ENCODE measurements at places on chromosomes 2 and 18.

- no peak for DNase-seq
Measured at GRCh38 chr18:76398295-76398694, 96.7 kb downstream of the ZNF516 start.

- DNase-seq, result no peak
Measured at GRCh38 chr2:230871361-230872150, 6.8 kb downstream of the ITM2C start.

- no peak for DNase-seq
Measured at GRCh38 chr18:46609048-46609447, 48.0 kb downstream of the LOXHD1 start.

DNA sequence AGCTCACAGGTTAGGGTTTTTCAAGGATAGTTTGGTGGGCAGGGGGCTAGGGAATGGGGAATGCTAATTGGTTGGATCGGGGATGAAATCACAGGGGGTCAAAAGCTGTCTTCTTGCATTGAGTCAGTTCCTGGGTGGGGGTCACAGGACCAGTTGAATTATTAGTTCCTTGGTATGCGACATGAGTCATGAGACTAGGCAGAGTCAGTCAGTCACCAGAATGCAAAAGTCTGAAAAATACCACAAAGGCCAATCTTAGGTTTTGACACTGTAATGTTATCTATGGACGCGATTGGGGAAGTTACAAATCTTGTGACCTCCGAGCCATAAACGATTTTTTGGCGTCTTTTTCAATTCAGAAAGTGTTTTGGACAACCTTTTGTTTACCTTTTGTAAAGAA lies 101.2 kb downstream of the ZNF519 start:
- no peak for DNase-seq

DNA sequence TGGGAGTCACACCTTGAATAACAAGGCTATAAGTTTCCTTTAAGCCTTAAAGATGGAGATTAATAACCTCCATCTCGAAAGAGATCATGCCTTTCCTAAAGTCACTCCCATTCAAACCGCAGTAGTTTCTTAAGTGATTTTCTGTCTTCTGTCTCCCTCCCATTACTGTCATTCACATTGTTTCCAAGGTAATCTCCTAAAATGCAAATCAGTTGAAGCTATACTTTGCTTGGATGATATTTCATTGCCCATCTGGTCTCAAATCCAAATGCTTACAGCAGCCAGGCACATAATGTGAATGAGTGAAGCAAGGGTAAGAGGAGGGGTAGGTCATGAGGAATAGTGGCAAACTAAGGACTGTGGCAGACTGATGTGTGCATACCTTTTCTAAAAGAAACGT lies 116.4 kb downstream of the CCDC141 start:
- DNase-seq, result no peak

DNA sequence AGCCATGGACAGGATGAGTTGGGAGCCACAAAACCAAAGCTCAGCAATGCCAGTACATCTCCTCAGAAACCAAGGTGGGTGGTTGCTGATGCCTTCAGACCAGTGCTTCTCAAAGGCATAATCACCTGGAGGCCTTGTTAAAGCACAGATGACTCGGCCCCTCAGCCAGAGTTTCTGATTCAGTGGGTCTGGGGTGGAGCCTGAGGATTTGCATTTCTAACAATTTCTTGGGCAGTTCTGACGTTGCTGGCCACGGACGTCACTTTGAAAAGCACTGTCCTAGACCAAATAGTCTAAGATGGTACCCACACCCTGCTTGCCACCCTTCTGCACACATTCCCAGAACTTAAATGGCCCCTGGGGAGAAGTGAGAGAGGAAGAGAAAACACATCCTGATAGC lies 24.1 kb upstream of the CDH2 start:
- no peak for DNase-seq

GRCh38 chr2:121039679-121040078 lies 245.3 kb downstream of the TFCP2L1 start:
- DNase-seq, result no peak

GRCh38 chr18:48848641-48849143 lies 102.1 kb downstream of the SMAD7 start:
- no peak for DNase-seq

DNA sequence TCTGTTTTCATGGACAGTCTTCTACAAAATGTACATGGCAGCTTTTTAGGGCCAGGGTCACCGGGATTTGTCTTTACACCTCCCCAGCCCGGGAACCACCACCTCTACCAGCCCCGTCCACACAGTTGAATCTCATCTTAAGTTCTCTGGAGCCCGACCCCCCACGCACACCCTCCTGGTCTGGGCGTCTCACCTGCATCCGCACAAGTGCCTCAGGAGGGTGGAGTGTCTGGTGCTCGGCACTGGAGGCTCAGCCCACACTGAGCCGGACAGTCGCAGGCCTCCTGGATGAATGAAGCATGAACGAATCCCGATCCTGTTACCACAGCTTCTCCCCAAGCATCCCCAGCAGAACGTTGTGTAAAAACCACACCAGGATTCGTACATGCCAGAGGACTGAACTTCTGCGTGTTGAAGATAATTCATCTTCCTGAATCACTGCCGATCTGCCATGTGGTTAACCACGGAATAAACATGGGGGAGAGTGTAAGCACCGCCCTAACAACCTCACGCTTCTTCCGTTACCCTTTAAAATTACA lies 162.0 kb downstream of the RTP5 start:
- DNase-seq, result peak; percentile 42

GRCh38 chr18:13239171-13239956 lies 20.8 kb downstream of the LDLRAD4 start:
- DNase-seq, result no peak

DNA sequence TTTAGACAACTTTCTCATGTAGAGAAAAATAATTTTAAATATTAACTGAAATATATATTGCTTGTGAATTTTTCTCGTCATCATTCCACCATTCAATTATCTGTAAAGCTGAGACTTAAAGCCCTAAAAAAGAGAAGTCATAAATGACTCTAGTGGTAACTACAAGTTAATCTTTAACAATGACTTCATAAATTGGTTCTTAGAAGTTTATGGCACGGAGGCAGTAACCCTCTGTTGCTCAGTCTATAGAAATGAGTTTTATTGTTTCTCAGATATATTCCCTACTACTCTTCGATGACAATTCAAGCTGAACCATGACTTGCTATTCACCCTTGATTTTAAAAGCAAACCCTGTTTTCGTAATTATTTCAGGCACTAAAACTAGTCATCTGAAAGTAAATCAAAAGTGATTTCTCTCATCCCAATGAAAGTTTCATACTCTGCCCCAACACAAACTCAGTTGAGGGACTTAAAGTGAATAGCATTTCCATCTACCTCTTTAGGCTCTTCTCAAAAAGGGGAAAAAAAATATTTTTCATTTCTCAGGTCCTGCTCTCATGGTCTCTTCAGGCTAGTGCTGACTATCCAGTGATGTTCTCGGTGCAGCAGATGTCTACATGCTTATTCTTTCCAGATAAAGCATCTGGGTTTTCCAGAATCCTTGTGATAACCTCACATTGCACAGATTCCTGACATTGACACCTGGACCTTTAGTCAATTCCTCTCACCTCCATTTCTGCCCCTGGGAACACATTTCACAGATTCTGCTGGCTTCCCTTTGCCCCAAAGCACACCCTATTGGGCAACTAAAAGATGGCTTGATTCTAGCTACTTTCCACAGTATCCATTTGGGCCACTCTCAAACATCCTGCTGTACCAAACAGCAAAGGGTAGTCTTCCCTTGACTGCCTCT lies 207.8 kb upstream of the LRATD1 start:
- DNase-seq, result no peak

DNA sequence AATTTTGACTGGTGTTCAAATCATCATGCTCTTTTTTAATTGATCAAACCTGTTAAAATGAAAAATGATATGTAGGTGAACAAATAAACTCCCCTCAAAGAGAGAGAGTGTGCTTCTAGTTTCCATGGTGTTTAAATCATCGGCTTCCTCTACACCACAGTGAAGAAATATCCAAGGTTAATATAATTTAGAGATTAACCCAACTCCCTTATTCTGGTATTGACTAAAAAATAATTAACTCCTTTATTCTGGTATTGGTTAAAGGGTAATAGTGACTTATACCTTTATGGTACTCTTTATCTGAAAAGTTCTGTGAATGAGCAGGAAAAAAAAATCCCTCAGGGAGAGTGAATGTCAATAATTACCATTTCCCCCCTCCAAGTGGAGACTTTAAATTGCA lies 93.1 kb downstream of the SPATS2L start:
- no peak for DNase-seq

GRCh38 chr2:60882971-60883753 lies 1.8 kb downstream of the REL start:
- no peak for DNase-seq

GRCh38 chr18:31875301-31875700 lies 67.6 kb downstream of the TRAPPC8 start:
- DNase-seq, result no peak

DNA sequence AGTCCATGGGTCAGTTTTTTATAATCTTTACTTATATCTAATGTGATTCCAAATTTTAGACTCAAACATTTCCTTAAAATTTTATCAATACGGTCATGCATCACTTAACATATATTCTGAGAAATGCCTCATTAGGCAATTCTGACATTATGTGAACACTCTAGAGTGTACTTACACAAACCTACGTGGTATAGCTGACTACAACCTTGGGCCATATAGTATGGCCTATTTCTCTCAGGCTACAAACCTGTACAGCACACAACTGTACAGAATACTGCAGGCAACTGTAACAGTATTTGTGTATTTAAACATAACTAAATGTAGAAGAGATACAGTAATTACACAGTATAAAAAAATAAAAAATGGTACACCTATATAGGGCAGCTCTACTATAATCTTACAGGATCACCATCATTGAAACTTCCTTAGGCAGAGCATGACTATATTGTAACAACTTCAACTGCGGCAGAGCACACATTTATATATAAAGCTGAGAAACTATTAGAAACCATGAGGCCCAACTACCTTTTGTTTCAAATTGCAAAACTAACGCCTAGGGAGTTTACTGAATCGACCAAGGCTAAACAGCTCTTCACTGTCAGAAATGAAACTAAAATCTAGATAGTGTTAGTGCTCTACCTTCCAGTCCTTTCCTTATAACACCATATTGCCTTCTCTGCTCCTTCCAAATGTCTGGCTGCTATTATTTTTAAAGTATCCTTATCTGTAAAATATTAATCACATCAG lies 6.9 kb downstream of the YES1 start:
- DNase-seq, result no peak

DNA sequence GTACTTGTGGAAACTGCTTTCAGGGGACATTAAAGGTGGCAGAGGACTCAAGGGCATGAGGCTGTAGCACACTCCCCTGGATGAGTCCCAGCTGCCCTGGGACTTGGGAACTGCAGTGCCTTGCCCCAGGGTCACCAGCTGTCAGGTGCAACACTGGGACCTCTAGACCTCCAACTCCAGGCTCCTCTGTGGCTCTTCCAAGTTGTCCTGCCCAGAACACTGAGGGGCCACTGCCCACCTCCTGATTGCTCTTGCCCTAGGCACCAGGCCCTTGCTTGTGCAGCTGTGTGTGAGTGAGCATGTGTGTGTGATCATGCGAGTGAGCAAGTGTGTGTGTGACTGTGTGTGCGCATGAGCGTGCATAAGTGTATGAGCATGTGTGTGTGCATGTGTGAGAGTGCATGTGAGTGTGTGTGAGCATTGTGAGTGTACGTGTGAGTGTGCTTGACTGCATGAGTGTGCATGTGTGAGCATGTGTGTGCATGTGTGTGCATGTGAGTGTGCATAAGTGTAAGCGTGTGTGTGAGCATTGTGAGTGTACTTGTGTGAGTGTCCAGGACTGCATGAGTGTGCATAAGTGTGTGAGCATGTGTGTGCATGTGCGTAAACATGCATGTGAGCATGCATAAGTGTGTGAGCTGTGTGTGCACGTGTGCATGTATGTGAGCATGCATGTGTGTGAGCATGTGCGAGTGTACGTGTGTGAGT lies 301.5 kb downstream of the NDUFA10 start:
- no peak for DNase-seq

- DNase-seq, result no peak
Measured at GRCh38 chr2:15895615-15896469, 44.5 kb upstream of the MYCN start.

DNA sequence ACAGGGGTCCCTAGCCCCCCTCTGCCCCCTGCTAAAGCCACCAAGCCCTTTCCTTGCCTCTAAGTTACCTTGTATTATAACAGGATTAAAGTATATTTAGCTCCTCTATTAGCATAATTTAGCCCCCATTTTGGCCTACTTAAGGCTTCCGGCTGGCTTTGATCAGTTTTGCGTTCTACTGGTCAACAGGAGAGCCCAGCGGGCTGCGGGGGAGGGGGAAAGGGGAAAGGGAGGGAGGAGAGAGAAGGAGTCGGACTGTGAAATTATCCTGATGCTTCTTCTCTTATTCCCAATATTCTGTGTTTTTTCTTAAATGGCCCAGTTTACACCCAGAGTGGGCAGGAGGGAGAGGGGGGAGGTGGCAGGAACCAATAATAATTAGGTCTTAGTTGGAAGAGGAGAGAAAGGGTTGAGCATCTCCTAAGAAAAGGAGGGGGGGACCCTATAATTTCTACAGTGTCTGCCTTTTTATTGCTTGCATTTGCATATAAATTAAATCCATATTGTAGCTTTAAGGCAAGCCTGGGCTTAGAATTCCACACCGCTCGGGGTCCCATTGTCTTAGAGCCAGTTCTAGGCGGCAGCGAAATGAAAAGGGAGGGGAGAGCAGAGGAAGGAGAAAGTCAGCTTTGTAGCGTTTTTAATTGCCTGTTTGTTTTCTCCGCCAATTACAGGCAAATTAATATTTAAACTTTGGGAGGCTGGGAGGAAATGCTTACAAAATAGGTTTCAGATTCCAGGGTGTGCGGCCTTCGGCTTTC lies 39.6 kb downstream of the EN1 start:
- DNase-seq, result no peak

- no peak for DNase-seq
Measured at GRCh38 chr18:44280479-44280878, 400.2 kb upstream of the SETBP1 start.

DNA sequence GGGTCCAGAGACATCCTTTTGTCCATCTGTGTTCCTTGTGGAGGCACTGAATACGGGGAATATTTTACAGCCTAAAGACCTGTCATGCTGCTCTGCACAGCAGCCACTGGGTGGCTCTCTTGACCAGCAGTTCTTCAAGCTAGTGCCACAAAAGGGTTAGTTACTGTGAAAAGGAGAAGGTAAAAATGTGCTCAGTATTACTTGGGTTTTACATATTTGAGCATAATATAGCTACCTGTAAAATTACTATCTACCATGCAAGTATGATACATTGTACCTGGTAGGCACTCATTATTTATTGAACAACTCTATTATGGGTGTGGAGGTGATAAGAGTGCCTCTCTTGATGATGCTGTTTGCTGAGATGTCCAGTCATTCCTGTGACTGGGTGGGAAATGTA lies 23.6 kb downstream of the FZD5 start:
- no peak for DNase-seq

GRCh38 chr18:23798824-23799223 lies 109.6 kb downstream of the LAMA3 start:
- DNase-seq, result no peak
